Smooth muscle cell of the coronary artery (primary cell): ENCODE measurements at places on chromosomes 3 and 15. TPM values are rescaled to one million over a fixed set of nuclear protein-coding genes. Genes with fewer than 3 reads are reported as not detected.

Gene C3orf20
- total RNA-seq: under 0.01 TPM in 1 of 2 replicates, not detected in the other

Gene MESP2
- total RNA-seq: 0.15 and 1.6 TPM in 2 replicates

Gene B4GALT4
- 28.0 and 55.3 TPM in 2 replicates for total RNA-seq

Gene EXOSC7
- total RNA-seq: 66.3 and 117 TPM in 2 replicates

Gene SCN11A
- under 0.01 TPM in 1 of 2 replicates, not detected in the other for total RNA-seq

Gene ALPK3
- total RNA-seq: 0.12 and 7.7 TPM in 2 replicates

Gene GOLGA6D
- not detected in 2 replicates for total RNA-seq

Gene XCR1
- 0.23 TPM in 1 of 2 replicates, not detected in the other for total RNA-seq

Gene FSIP1
- 0.98 and 1.2 TPM in 2 replicates for total RNA-seq

Gene TEX264
- total RNA-seq: 34.5 and 64.5 TPM in 2 replicates

Gene LRTM1
- not detected in 2 replicates for total RNA-seq

Gene MNS1
- 0.47 and 0.98 TPM in 2 replicates for total RNA-seq

Gene PLA2G4F
- not detected in 2 replicates for total RNA-seq

Gene TMC3
- total RNA-seq: 13.7 TPM in 1 of 2 replicates, not detected in the other
